ENCODE measurements at places on chromosomes 1 and 21.

DNA sequence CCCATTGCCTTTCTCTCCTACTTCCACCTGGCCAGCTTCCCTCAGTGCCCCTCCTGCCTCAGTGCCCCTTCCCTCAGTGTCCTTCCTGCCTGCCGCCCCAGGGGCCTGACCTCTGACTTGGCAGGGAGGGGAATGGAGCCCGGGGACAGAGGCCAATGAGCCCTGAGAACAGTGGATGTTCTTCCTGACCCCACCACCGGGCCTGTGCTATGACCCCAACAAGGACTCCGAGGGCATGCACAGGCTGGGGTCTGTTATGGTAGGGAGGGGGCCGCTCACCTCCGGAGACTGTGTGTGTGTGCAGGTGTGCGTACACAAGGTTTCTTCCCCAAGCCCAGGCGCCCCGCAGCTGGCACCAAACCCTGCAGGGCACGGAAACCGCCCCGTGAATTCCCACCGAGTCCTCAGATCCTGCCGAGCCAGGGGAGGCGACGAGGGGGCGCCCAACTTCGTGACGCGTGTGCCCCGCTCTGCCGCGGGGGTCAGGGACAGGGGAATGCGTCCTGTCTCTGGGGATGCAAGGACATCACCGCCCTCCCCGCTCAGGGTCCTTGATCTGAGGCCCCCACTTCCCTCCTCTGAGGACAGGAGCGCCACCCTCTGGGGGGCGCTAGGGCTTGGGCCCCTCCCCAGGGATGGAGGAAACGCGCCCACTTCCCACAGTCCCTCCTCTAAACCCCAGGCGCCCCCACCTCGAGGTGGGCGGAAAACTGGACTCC, 766 bp downstream of the RAP1GAP start:
- DNase-seq, result peak; percentile 29

- no peak for DNase-seq
Measured at GRCh38 chr1:225934711-225935110, 6.3 kb downstream of the LEFTY2 start.

DNA sequence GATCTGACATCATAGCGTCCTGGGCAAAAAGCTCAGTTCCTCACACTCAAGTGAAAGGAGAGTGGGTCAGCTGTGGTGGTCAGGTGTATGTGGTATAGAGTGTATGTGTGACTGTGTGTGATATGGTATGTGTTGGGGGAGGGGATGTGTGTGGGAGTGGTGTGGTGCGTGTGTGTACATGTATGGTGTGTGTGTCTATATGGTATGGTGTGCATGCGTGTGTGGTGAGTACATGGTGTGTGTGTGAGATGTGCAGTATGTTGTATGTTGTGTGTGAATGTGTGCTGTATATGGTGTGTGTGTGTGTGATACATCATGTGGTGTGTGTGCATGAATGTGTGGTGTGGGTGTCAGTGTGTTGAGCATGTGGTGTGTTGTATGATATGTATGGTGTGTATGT, 20.9 kb downstream of the FAM3B start:
- DNase-seq, result no peak

DNA sequence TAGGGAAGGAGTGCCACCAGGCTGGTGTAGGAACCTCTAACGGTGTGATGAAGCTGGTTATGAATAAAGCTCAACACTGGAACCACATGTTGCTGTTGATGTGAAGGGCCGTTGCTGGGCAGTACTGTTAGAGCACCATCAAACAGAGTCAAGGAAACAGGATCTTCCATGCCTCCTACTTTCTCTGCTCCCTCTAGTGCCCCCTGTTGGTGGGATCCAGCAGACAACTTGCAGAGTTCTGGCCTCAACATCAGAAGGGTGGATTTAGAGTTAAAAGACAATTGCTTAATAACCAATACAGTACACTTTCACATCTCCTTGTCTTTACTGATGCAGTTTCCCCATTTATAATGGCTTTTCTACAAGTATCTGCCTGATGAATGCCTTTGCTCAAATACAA, 336.4 kb downstream of the NTNG1 start:
- no peak for DNase-seq

- DNase-seq, result no peak
Measured at GRCh38 chr1:233885196-233885920, 19.1 kb upstream of the SLC35F3 start.

DNA sequence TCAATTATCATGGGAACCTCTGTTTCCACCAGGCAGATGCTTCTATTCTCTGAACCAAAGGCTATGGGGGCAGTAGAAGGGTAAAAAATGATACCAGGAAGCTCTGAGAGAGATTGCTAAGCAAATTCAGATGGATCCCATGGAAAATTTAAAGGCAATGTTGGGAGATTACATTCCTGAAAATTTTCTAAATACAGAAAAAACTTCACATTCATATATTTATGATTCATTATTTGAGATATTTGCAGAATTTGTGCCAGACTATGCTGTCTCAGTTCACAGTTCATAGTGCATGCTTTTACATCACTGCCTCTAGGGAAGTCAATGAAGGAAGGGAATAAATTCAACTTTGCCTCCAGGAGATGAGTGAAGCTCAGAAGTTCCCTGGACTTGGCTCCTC, 57.5 kb downstream of the KCNT2 start:
- no peak for DNase-seq

DNA sequence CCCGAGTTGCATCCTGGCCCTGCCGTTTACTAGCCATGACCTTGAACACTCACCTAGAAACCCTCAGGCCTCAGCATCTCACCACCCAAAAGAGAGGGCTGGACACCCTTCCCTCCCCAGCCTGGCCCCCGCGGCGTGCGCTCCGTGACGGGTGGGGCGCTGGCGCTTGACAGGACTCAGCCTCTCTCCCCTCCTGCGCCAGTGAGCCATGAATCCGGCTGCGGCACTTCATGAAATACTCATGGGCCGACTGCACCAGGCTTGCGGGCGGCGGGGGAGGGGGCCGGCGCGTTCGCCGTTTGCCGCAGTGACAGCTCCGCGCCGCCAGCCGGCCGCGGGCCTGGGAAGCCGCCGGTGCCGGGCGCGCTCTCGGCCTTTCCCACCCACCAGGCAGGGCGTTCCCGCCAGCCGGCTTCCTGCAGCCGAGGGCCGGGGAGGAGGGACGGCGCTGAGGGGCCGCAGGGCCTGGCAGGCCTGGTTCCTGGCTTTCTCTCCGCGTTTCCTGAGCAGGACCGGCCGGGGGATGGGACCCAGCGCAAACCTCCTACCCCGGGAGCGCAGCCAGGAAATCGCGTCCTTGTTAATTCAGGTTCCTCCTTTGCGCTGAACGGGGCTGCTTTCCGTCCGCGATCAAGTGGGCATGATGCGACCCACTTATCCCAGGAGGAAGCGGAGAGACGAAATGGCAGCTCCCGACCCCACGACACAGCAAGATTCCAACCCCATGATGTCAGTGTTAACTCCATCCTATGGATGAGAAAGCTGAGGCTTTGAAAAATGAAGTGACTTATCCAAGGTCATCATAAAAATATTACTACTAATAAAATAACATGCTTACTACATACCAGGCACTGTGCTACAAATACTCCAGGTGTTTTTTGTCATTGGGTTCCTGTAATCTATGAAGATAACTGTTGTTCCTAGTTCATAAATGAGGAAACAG, 9.1 kb upstream of the LUZP1 start:
- DNase-seq, result peak; percentile 49

DNA sequence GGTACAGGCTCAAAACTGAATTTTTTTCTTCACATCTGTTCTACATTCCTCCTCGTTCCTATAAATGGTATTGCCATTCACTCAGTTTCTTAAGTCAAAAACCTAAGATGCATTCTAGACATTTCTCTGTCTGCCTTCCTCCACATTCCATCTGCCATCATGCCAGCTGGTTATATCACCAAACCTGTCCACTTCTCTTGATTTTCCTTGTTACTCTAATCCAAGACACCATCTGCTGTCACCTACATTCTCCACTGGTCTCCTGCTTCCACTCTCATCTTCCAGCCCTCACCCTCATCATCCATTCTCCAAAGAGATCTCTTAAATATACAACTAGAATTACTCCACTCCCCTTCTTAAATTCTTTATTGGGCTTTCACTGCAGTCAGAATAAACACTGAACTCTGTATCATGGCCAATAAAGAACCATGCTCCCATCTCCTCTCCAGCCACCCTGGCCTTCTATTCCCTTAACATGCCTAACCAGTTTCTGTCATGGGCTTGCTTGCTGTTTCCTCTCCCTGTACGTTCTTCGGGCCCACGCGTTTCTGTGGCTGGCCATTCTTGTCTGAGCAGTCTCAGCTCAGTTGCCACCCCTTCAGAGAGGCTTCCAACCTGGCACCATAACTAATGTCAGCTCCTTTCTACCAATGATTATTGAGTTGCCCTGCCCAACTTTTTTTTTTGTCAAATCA, 278.3 kb downstream of the ST6GALNAC3 start:
- no peak for DNase-seq

GRCh38 chr1:216832192-216832591, 109.0 kb upstream of the ESRRG start:
- DNase-seq, result no peak

DNA sequence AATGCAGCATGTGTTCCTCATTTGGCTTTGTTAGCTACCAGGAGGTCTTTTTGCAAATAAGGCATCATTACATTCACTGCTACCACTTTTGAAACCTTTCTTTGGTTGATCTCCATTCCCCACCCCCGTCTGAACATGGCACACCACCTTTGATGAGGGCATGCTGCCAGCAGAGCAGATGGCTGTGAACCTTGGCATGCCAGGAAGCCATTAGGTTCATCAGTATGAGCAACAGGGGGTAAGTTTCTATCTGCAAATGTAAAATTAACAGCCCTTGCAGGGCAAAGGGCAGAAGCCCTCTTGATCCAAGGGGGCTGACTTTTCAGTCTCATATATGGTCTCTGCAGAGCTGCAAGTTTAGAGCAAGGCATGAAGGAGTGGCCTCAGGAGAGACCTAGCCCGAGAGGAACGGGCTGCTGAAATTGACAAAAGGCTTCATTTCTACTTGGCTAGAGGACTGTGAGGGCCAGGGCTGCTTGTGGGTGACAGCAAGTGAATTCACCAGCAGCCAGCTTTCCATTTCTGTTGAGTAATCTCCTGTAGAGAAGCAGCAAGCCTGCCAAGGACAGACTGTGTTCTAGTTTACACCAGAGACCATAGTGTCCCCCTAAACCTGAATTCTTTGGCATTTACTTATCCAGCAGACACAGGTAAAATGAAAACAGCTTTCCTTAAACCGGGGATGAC, 127.9 kb downstream of the ZNF326 start:
- no peak for DNase-seq

- DNase-seq, result no peak
Measured at GRCh38 chr1:233512538-233512937, 101.4 kb upstream of the KCNK1 start.

DNA sequence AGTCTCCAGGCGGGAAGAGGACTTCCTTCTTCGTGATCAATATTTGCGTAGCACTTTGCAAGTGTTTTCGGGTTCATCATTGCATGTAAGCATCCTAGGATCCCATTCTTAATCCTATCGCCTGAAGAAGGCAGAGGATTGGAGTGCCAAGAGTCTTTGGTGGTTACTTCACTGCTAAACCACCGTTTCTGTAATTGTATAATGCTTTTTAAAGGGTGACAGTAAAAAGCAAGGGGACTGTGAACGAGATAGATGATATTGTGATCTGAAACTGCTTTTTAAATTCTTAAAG, 345 bp upstream of the ALDH9A1 start:
- no peak for DNase-seq

GRCh38 chr1:161076410-161076809, 6.7 kb upstream of the ARHGAP30 start:
- DNase-seq, result no peak

DNA sequence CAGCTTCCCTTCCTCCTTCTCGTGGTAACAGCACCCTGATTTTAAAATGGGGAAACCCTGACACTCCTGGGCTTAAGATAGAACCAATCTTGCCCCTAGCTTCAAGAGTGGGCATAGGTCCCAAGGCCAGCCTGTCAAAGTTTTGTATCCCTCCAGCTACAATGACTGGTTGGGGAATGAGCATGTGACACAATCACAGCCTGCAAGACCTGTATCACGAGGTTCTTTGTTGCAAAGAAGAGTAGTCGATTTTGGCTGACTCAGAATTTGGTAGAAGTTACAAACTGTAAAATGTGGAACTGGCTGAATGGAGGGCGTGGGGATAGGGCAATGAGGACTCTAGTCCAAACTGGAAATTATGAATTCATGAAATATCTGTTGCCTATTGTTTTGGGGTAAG, 18.7 kb downstream of the CTSK start:
- no peak for DNase-seq

DNA sequence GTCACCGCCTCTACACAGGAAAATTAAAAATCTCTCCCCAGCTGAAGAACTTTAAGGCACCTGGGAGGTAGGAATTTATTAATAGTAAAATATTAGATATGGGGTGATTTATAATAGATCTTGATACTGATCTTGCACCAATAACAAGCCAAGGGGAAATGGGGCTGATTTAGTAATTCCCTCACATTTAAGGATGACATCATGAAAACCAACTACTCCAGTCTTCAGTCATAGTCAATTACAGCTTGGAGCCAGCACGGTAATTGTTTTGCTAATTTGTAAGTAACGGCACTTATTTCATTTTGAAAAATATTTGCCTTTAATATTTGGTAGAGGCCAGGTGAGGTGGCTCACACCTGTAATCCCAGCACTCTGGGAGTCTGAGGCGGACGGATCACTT, 92.8 kb downstream of the TGFBR3 start:
- no peak for DNase-seq

DNA sequence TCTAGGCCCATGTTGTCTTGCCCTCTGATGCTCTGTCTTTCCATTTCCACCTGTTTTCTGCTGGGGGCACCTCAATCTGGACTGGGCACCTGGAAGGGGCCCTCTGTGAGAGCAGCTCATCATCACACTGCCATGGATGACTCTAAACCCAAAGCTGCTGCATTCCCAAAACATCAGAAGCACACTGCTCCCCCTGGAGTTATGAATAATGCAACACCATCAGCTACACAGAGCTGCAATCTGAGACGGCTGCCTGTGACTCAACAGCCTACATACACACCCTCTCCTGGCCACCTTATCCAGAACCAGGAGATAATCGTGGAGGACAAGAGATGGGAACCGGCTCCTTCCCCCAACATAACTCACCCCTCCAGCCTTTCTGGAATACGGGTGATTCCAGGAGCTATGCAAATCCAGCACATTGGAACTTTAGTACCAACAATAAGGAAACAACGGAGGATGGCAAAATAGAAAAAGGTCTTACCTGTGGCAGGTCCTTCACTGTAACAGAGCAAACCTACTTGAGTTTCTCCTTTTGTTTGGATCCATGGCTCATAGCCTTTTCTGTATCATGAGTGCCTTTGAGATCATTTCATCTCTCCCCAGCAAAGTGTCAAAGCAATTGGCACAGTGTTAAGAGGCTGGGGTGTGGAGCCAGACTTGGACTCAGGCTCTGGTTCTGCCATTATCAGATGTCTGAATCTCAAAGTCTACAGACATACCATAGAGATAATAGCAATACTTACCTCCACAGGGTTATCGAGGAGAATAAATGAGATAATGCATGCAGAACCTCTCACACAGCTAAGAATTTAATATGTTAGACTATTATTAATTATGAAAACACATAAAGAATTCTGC, 29.3 kb downstream of the AK2 start:
- DNase-seq, result no peak

- DNase-seq, result no peak
Measured at GRCh38 chr1:27539901-27540861, 50.2 kb upstream of the WASF2 start.
